ENCODE measurements at places on chromosomes 5 and 9.

DNA sequence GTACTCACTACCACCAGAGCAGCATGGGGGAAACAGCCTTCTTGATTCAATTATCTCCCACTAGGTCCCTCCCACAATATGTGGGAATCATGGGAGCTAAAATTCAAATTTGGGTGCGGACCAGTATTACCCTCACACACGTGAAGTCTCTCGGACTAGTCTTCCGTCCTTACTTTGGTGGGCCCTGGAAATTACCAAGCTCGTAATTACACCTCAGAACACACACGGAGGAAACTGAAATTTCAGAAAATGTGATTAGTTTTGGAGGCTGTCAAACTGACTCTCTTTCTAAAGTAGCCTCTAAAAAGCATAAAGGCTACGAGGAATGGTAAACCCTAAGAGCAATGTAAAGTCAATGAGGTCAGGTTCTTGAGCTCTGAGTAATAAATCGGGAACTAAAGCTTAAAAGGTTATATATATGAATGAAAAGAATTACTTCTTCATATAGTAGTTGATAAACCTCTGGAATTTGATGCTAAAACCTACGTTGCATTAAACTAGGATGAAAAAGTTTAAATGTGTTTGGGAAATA, 842 bp upstream of the FEM1C start:
- no peak for DNase-seq

GRCh38 chr9:72983512-72984225, 30.8 kb upstream of the ALDH1A1 start:
- peak; percentile 92 for DNase-seq

DNA sequence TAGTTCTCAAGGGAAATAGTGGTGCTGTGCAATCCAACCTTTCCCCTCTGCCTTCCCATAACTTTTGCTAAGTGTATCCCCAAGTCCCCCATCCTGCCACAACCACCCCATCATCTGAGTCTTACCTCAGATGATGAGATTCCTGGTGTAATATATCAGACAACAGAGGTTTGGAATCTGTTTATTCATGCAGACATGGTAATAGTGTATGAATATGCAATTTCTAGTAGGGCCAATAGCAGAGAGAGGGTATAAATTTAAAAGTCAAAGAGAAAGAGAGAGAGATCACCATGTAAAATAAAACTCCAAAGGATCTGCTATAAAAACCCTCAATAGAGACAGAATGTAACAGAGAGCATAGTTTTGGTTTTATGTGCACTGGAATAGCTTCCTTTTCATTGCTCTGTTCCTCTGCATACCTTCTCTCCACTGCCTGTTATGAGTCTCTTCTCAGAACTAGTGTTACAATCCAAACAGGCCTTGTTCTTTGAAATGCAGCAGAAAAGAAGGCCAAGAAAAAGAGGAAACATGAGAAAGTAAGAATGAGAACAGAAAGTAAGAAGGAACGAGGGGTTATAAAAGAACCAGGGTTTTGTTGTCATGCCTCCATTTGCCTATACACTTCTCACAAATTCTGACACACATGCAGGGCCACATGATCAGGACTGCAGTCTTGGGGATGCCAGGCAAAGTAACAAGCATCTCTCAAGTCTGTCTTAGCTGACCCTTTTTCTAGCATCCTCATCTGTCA, 278.0 kb downstream of the CETN3 start:
- DNase-seq, result no peak

GRCh38 chr5:18807256-18808149, 1173.2 kb downstream of the TAF11L14 start:
- DNase-seq, result no peak

GRCh38 chr5:151328734-151329133, 18.6 kb downstream of the SLC36A2 start:
- no peak for DNase-seq

DNA sequence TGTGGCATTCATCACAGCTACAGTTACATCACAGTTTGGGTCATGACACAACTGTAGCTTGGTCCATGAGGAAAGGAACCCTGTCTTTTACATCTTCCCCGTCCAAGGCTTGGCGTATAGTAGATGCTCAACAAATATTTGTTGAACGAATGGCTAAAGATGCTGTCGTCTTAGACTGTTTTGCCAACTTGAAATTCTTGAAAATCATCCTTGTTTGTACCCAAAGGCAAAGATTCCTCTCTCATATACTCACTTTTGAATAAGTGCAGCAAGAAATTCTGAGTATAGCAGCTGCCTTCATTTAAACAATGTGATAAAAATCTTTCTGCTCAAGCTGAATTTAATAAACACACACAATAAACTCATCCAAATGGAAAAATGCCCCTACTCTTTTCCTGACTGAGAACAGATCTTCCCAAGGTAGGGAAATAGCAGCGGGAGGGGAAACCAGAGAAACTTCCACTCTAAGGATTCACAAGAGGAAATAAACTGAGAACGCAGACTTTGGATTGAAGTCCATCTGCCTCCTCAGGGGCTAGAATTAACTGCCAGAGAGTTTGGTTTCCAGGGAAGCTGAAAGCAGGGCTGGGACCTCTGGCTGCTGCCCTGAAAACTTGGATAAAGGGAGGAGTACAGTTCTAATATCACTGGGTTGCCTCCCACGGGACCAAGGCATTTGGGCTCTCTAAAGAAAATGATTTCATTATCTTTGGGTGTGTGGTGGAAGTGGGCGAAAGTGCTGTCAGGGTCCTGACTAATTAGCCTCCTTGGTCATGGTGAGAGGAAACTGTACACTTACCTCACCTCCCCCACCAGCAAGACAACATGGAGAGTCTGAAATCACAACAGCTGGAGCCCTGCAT, 99.1 kb downstream of the DPYSL3 start:
- DNase-seq, result no peak

DNA sequence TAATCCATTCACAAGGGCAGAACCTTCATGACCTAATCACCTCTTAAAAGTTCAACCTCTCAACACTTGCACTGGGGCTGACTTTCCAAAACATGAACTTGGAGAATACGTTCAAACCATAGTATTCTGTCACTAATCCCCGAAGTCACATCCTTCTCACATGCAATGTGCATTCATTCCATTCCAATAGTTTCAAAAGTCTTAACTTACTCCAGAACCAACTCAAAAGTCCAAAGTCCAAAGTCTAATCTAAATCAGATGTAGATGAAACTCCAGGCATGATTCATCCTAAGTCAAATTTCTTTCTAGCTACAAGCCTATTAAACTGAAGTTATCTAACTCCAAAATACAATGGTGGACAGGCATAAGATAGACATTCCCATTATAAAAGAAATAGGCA, 21.7 kb upstream of the ADAMTSL1 start:
- DNase-seq, result no peak

GRCh38 chr9:136746621-136747020, 1.7 kb downstream of the LCN6 start:
- DNase-seq, result no peak

GRCh38 chr9:4090491-4090890, 209.4 kb downstream of the GLIS3 start:
- DNase-seq, result no peak

GRCh38 chr9:87530716-87531115, 33.0 kb downstream of the DAPK1 start:
- DNase-seq, result no peak

DNA sequence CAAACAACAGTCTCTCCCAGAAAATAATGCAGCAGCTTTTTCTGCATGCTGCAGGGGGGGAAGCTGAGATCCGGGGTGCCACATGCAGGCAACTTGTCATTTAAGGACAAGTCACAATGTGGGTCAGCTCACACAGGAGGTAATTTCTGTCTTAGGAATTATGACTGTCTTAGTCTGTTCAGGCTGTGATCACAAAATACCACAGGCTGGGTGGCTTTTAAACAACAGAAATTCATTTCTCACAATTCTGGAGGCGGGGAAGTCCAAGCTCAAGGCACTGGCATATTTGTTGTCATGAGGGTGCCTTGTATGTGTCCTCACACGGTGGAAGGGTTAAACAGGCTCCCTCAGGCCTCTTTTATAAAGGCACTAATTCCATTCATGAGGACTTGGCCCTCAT, 127.7 kb downstream of the DIRAS2 start:
- DNase-seq, result no peak

- DNase-seq, result no peak
Measured at GRCh38 chr9:18362901-18363685, 110.9 kb upstream of the ADAMTSL1 start.

DNA sequence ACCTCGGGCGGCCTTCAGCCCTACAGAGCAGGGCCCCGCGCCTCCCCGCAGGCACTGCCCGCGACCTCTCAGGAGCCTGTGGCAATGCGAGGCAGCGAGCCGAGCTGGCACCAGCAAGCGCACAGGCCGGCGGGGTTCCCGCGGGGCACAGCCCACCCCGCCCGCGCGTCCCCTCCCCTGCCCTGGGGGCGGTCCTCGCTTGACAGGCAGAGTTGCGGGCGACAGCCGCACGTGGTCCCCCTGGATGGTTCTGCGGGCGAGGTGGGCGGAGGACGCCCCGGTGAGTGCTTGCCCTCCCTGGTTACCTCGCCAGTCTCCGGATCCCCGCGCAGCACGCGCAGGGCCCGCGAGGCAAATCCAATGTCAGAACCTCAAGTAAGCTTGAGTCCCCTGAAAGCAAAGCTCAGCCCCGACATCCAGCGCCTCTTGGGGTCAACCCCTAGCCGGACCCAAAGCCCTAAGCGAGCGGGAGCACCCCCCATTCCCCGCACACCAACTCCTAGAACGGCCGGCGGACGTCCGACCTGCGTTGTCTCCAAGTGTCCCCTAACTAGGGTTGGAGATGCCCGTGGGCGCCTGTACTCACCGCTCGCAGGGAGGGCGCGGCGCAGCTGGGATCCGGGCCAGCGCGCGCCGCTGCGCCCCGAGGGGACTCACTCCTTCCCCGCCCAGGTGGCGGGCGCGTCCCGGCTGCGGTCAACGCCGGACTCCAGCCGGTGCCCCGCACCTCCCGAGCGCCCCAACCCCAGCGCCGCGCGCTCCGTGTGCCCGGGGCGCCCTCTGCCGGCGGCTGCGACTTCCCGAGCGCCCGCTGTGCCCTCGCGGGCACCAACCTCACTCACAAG, at the start of gene DRD1:
Gene DRD1 (minus strand): TSS at position 123 of the 845 bp plus-strand sequence. CDS start 1,083 bp downstream, outside the sequence.
- no peak for DNase-seq
